MV-4-11 (cell line): ENCODE measurements at places on chromosomes 7 and 10.

DNA sequence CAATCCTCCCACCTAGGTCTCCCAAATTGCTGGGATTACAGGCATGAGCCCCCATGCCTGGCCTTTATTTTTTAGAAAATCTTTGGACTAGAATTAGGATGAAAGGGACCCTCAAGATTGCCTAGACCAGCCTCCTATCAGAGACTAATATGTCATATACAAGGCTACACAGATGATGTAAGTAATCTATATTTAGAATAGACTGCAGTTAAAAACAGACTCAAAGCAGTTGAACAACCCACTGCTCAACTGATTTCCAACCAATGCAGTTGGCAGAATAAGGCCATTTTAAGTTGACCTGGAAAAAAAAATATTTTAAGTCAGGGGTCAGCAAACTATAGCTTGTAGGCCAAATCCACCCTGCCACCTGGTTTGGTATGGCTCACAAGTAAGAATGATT is 27.7 kb downstream of the PSPH start:
- DNase-seq, result peak; percentile 54

- peak; percentile 95 for DNase-seq
These were observed 16.8 kb downstream of the LAT2 start for GRCh38 chr7:74226633-74227032.

- DNase-seq, result no peak
These were observed 216.4 kb upstream of the LRGUK start for GRCh38 chr7:133910761-133911160.

GRCh38 chr10:32360241-32360640 is 13.3 kb upstream of the EPC1 start:
- DNase-seq, result no peak

DNA sequence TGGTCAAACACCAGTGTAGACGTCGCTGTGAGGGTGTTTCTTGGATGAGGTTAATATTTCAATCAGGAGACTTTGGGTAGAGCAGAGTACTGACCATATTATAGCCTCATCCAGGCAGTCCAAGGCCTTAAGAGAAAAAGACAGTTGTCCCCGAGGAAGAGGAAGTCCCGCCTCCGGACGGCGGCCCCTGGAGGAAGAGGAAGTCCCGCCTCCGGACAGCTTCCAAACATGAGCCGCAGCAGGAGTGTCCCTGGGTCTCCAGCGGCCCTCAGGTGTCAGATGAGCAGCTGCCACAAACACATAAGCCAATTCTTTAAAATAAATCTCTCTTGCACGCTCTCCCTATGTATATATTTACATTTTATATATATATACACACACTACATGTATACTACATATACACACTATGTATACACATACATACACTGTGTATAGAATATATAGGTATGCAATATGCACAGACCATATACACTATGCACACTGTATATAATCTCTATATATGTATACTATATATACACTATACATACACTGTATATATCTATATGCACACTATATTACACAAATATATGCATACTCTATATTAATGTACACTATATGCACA is 37.5 kb downstream of the PWWP2B start:
- DNase-seq, result peak; percentile 72

- DNase-seq, result no peak
These were observed 70.5 kb downstream of the SH3PXD2A start for GRCh38 chr10:103784723-103785418.

GRCh38 chr10:109487691-109488090 is 435.6 kb downstream of the XPNPEP1 start:
- DNase-seq, result no peak

DNA sequence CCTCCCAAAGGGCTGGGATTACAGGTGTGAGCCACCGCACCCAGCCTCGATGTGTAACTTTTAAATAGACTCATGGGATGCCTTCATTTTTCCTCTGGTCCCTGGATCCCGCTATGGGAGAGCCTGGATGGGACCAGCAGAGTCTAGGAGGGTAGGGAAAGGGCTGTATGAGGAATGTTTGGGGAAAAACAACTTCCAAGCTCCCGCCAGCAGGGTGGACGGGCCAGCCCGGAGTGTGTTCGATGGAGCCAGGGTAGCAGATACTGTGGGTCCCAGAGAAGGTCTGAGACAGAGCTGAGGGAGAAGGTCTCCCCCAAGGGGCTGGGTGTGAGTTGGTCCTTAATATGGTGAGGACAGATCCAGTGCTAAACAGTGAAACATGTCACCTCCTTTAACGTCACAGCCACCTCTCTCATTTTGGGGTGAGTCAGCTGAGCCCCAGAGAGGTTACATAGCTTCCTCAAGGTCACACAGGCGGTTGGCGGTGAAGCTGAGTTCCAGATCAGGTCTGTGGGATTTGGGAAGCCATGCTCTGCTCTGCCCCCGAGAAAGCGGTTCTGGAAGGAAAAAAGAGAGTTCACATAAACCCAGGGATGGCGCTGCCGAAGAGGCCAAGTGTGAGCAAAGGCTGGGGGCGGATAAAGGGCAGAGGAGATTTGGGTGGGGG is 66.4 kb downstream of the MYL10 start:
- DNase-seq, result no peak

DNA sequence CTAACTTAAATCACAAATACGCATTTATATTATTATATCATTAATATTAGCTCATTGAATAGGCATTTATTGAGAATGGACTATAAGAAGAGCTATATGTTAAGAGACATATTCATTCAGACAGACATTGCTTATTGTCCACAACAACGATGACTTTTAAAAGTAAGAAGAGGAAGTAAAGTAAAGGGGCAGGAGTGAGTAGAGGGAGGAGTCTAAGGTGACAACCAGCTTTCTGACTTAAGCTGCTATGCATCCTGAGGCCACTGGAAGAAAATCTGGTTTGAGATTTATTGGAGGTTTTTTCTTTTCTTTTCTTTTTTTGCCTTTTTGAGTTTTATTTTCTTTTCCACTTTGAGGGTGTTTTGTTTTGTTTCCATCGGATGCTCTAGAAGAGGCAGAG is 723.5 kb downstream of the GRM8 start:
- peak; percentile 35 for DNase-seq

GRCh38 chr7:50351267-50351666 is 46.8 kb downstream of the IKZF1 start:
- no peak for DNase-seq

GRCh38 chr7:35003679-35004303 is 33.5 kb downstream of the DPY19L1 start:
- DNase-seq, result no peak

- DNase-seq, result no peak
These were observed 2.9 kb downstream of the MNX1 start for GRCh38 chr7:157007470-157008066.

DNA sequence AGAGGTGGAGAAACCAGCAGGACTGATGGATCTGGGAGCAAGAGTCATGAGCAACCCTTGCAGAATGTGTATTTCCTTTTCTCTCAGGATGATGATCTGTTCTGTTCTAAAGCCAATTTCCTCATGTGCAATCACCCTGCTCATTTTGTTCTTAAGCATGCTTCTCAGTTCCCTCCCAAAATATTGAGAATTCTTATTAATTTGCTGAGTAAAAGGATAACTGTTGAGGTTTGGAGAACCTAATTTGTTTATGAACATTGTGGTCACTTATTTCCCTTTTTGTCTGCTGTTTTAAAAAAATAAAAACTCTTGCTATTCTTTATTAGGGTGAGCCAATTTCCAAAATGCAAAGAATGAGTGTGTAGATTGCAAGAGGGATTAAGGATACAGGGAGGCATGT is 106.8 kb downstream of the APBB1IP start:
- DNase-seq, result peak; percentile 40

DNA sequence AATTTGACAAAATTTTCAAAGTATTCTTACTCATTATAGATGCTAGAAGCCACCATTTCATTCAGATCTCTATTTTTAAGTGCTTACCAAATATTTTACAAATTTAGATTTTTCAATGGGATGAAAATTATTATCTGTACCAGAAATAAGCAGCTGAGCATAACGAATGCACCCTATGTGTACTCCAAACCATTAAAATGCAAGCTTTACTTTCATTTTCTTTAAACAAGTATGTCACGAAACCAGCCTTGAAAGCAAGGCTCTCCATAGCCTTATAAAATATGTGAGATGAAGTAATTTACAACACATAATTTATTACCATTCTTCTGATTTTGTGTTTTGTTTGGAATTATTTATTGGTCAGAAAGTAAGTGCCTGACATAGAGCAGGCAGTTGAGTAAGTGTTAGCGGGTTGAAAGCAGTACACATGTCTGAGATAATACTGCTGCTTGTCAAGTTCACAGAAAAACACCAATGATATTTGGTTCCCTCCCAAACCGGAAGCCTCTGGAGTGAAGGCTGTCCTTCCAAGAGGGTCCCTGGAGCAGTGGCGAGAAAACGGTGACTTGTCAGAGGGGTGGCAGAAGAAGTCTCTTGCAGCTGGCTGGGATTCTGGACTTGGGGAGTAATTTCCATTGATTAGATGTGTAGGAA is 322.7 kb upstream of the PFKP start:
- no peak for DNase-seq

GRCh38 chr10:23439452-23439960 is 631 bp downstream of the OTUD1 start:
- no peak for DNase-seq

- peak; percentile 2 for DNase-seq
These were observed 72.7 kb downstream of the JMJD1C start for GRCh38 chr10:63393050-63393449.

- DNase-seq, result peak; percentile 58
These were observed 110.5 kb downstream of the HECTD2 start for GRCh38 chr10:91520661-91521060.
